Non-pigmented ciliary epithelial cell (primary cell): ENCODE measurements at places on chromosomes 13 and 19.

DNA sequence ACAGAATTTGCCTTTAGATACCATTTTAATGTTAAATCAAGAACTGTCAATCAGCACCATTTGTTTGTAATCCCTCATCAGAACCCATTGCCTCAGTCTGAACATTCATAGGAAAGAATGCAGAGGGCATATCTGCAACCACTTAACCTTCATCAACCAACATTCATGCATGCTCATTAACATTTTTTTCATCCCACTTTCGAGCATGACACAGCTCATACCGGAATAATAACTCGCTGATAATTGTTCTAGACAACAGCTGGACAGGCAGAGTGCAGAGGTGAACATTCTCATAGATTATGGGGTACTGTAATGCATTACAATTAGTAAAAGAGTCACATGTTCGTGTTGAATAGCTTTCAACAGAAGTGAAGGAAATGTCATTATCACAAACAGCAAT, 216.8 kb downstream of the DIAPH3 start:
- DNase-seq = no peak

- no peak for DNase-seq
Observed at GRCh38 chr13:58617880-58618665, 986.5 kb downstream of the PCDH17 start.

GRCh38 chr13:75055296-75055695, 426.7 kb downstream of the TBC1D4 start:
- no peak for DNase-seq

DNA sequence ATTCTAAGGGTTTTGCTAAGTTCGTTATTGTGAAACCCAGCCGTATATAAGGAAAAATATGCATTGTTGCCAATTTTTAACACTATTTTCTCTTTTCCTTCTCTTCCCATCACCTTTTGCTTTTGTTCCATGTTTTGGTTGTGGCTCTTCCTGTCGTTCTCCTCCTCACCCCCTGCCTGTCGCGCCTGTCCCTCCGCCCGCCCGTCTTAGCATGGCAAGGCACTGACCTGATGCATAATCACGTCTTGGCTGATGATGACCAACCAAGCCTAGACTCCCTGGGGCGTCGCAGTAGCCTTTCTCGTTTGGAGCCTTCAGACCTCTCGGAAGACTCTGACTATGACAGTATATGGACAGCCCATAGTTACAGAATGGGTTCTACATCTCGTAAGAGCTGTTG, 28.5 kb upstream of the TEX29 start:
- no peak for DNase-seq

DNA sequence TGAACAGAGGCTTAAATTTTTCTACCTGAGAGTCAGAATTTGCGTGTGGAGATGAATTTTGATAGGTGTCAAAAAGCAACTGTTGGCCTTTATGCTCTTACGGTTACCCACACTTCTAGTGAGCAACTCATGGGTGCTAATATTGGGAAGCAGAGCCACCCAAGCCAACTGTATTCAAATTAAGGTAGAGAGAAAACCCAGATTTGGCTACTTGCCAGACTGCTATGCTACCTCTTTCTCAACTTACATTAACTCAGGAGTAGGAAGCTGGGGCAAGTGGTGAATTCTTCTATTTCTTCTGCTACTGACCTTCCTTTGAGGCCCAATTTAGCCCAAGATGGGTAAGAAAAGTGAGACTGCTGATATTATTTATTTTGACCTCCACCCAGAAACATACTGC, 83.9 kb downstream of the OLFM4 start:
- DNase-seq = no peak

DNA sequence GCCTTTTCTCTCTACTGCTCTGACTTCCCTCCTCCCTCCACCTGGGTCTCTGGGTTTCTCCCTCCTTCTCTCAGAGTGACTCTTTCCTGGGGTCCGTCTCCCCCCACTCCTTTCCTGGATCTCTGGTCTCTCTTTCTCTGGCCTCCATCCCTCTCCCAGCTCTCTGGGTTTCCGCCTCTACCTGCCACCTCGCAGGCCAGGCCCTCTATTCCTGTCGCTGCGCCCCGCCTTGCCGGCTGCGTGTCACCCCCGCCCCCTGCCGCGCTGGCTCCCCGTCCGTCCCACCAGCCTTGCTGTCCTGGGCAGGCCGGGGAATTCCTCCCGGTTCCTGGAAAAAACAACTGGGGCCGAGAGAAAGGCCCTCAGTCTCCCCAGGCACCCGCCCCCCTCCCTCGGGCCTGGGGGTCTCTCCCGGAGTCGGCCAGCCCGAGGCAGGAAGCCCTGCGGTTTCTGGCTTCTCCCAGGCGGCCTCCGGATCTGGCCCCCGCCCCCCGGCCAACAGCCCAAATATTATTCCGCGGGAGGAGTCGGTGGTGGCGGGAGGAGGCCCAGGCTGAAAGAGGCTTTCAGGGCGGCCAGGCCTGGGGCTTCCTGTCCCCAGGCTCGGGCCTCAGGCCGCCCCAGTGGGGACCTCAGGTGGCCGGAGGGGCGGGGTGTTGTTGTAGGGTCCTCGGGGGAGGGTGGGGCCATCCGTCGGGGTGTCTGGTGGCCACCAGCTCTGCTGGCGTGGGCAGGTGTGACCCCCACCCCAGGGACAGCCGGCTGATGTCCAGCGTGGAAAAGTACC, 9.3 kb downstream of the IRF2BP1 start:
- no peak for DNase-seq

- no peak for DNase-seq
Observed at GRCh38 chr19:47309038-47309437, 623 bp upstream of the C5AR1 start.

DNA sequence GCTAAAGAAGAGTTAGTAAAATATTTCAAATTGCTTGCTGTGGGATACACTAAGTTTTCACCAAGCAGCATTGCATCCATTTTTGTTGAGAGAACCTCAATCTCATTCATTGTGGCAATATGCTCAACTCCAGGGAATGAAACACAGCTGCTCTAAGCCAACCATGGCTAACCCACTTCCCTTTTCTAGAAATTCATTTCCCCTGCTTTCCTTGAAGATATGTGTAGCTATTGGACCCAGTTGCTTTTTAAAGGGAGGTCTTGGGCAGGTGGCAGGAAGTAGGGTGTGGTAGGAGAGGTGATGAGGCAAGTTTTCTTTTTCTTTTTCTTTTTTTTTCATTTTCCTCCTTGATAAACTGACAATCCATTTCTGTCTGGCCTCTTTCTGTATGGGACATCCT, 452.2 kb downstream of the FGF14 start:
- no peak for DNase-seq

DNA sequence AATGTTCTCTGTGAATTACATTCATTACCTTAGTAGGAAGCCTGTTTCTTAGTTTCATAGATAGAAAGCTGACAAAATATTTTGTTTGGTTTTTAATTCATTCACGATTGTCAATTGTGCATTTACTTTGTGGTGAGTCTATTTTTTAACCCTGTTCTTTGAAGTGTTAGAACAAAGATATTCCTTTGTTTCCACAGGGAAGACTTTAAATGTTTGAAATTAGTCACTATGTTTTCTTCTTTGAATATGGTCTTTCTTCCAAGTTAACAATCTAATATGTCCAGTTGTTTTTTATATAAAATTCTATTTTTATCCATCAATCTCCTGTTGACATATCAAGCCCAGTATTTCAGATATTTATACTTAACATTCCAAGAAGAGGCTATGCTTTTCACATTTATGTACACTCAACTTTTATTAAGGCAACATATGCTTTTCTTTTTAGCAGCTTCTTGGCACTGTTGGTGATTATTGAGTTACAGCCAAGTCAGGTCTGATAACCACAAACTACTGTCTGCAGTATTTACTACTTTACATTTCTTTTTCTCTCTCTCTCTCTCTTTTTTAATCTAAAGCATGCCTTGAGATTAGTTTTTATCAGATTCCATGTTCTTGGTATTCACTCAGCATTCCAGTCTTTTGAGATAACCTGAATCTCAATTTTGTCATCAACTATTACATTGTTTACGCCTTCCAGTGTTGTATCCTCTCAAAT, 812.8 kb upstream of the SLC10A2 start:
- no peak for DNase-seq

- no peak for DNase-seq
Observed at GRCh38 chr19:18898081-18898606, 2.2 kb upstream of the CERS1 start.

DNA sequence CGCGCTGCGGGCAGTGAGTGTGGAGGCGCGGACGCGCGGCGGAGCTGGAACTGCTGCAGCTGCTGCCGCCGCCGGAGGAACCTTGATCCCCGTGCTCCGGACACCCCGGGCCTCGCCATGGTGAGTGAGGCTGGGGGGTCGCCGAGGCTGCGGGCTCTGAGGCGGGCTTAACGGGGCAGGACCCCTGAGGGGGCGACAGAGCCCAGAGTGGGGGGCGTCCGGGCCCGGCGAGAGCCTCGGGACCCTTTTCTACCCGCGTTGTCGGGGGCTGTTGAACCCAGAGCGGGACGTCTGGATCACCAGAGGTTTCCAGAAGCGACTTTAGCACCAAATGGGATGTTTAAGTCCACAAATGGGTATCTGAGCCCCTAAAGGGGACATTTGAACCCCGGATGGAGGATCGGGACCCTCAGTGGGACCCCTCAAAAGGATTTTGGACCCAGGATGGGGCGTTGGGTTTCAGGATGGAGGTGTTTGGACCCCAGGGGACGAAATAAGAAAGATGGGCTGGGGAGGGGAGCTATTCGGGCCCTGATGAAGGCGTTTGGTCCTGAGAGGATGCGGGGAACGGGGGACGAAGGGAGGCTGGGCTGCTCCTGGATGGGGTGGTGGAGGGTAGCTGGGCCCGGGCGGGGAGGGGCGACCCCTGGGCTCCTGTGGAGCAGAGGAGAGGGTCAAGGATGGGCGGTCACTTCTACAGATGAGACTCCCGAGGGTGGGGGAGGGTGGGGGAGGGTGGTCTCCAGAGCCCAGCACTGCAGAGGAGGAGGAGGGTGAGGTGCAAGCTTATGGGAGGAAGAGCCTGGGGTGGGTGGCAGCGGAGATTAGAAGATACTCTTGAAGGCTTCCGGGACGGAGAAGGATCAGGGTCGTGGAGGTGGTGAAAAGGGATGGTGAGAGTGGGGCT, at the start of gene CALM3:
CALM3 (plus strand) TSS at position 13 of the 907 bp plus-strand sequence; CDS start at position 118, 105 bp downstream.
- DNase-seq = no peak

GRCh38 chr13:24764276-24764630, 284 bp downstream of the RNF17 start:
- no peak for DNase-seq

DNA sequence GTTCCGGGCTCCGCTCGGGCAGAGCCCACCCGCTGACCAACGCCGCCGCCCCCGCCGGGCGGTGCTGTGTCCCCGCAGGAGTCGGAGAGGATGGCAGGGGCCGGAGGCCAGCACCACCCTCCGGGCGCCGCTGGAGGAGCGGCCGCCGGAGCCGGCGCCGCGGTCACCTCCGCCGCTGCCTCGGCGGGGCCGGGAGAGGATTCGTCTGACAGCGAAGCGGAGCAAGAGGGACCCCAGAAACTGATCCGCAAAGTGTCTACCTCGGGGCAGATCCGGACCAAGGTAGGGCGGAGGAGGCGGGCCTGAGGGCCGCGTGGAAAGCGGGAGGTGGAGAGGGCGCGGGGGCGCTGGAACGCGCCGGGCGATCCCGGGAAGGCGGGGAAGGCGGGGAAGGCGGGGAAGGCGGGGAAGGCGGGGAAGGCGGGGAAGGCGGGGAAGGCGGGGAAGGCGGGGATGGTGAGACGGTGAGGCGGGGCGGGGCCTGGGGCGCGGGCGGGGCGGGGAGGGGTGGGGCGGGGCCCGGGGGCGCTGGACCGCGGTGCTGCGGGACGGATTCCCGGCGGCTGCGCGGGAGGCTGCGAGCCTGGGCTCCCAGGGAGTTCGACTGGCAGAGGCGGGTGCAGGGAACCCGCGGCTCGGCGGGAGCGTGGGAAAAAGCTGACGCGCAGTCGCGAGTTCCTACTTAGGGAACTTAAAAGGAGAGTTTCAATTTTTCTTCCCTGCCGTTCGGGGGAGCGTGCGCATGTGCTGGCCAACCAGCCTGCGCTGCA, 421 bp downstream of the DGKH start:
- no peak for DNase-seq

DNA sequence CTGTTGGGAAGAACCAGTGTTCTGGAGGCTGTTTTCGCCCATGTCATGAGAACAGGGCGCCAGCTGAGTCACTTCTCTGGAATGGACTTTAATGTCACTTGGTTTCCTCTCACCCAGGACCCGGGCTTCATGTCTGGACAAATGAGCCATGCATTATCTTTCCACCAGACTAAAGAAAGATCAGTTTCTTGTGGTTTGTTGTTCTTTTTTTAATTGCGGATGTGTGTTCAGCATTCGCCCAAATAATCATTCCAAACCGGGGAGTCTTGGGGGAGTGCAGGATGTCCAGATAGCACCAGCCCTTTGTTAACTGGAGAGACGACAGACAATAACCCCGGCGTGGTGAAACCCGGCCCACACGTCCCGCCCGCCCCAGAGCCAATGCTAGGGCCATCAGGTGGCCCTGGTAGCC, 102.5 kb downstream of the COL4A2 start:
- no peak for DNase-seq

DNA sequence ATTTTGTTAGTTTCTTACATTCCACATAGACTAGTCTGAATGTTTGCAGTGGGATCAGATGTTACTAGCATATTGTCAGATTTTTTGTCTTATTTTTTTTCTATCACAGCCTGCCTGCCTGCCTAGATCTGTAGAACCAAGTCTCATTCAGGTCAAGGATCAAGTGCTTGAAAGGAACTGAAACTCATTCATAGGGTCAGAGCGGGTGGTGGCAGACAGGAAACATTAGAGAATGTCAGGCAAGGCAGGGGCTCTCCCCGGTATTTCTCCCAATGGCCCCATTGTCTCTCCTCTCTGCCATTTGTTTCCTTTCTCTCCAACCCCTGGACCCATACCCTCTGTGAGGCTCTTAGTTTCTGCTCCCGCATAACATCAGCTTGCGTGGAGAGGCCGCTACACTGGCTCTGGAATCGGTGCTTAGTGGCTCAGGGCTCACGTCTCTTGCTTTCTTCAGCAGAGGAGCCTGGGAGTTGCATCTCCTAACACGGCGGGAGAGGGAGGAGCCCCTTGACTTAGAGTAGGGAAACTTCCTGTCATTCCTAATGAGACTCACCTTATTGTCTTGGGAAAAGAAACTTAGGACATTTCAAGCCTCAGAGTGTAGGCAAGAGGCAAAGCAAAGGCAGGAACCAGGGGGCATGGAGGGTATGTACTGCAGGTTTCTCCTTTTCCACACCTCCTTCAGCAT, 35.6 kb upstream of the SPATA13 start:
- DNase-seq = no peak

DNA sequence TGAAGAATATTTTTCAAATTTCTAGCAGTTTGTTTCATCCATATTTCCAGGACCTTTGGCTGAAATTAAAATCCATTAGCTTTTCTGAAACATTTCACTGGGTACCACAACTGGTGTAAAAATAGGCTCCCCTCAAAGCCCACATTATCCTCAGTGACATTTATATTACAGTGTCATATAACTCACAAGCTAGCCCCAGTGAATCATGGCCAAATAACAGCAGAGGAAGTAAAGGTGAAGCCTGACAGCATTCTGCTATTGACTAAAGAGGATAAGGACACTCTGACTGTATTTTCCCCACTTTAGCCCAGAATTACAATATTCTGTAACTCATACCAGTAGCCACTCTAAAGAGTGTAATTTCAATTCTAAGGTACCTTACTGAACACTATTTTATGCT, 21.9 kb downstream of the KCTD12 start:
- DNase-seq = no peak
